ENCODE measurements at places on chromosomes 4 and X. TPM values are rescaled to one million over a fixed set of nuclear protein-coding genes. Genes with fewer than 3 reads are reported as not detected.

TCEAL6 gene
- polyA plus RNA-seq: 0.17 TPM

AKAP14 gene
- 0.24 TPM for polyA plus RNA-seq

H2BW2 gene
- polyA plus RNA-seq: 1.3 TPM

XG gene
- 0.24 TPM for polyA plus RNA-seq

TLR3 gene
- 16.1 TPM for polyA plus RNA-seq

MID1IP1 gene
- polyA plus RNA-seq: 20.8 TPM

ZBED1 gene
- polyA plus RNA-seq: 57.3 TPM

MAGED4B gene
- polyA plus RNA-seq: 74.7 TPM

DNA sequence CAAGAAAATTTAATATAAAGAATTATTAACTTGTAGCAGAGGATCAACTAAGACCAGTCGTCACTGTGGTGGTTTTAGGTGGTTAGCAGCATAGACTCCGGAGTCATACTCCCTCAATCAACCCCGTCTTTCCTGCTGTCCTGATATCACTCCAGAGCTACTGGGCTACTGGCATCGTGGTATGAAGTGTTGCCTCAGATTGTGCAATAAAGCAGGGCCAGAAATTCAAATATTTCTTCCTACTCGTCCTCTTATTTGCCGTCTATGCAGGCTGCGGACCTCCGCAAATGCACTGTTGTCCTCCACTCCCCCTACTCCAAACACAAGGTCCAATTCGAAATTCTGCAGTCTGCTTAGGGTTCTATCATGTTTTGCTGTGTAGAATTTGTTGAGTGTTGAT is 1.2 kb upstream of the MAGEA10 start:
- no peak for DNase-seq

- no peak for DNase-seq
These were observed 69.2 kb downstream of the STK32B start for GRCh38 chr4:5120468-5120867.

- DNase-seq: no peak
These were observed 510.2 kb upstream of the LCORL start for GRCh38 chr4:18531731-18532130.

- no peak for DNase-seq
These were observed 45.0 kb downstream of the CCDC149 start for GRCh38 chr4:24867766-24868296.

DNA sequence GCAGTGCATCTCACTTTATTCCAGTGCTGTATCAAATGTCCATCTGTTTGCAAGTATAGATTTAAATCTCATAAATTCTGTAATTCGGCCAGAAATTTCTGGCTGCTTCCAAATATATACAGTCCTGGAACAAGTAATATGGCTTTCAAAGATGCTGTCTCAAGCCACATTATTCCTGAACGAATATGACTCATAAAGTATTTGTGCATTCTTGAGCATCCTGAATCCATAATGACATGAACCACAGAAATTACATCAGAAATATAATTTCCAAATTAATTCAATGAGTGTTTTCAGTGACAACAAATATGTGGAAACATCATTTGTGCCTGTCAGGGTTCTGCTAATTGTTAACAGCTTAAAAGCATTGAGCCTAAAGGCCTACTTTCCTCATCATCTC is 140.9 kb upstream of the HPGD start:
- no peak for DNase-seq

GRCh38 chr4:168480931-168481611 is 779 bp upstream of the DDX60L start:
- peak; percentile 22 for DNase-seq

GRCh38 chrX:41026702-41027078 is 58.6 kb upstream of the USP9X start:
- DNase-seq: no peak

GRCh38 chr4:120316416-120316815 is 249.8 kb upstream of the MAD2L1 start:
- DNase-seq: no peak

DNA sequence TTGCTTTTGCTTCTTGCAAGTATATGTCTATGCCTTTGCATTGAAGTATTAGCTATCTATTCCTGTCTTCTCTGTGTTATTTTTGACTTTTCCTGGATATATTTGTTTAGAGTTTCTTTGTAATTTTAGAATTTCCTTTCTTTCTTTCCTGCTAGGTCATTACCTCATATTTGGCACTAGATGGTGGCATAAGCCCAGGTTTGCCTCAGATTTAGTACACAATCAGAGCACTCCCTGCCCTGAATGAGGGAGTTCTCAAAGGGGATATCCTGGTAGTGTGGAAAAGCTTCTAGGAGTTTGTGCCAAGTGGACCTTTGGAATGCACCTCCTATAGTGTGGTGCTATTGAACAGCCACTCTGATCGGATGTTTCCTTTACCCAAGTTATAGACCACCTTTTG is 181.6 kb downstream of the UGT8 start:
- DNase-seq: peak; percentile 20

DNA sequence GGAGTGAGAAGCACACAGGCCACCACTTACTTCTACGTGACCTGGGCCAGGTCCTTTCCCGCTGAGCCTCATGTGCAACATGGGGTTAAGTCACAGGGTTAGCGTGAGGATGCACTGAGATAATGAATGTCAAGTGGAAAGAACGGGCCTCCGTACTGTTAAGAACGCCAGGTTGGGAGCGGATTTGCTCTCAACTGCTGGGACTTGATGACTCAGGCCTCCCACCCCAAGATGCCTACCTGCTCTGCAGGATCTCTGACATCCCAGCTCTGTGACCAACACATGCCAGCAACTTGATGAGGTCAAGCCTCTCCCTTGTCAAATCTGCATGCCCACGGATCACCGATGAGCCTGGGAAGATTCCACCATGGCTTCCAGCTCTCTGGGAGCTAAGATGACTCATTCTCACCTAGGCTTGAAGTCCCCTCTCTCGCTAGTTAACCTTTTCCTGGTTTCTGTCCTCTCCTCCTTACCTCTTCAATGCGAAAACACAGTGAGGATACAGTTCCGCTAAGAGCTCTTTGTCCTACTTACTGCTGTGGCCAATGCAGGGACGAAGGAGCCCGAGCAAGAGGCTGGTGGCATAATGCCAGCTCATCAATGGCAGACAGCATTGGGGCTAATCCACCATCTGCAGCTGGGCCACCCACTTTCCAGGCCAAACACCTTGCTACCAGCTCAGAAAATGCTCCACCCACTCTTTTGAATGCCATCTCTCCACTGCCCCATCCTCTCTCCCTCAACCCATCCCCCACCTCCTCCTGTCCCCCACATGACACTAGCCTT is 67.6 kb downstream of the PJA1 start:
- DNase-seq: no peak

- DNase-seq: no peak
These were observed 19.8 kb upstream of the PHKA2 start for GRCh38 chrX:19003756-19004155.

DNA sequence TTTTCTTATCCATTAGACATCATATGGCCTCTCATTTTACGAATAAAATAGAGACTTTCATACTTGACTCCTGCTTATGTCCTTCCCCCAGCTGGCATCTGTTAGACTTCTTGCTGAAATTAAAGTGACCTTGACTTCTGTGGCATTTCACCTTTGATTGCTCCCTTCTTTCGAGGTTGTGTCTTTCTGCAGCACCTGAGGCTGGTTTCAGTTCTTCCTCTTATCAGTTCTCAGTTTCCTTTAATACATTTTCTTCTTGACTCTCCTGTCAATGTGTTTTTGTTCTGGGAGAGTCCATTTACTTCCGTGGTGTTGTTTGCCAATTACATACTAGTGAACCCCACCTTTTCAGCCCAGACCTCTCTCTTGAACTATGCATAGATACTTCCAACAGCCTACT is 81.6 kb downstream of the RBPJ start:
- no peak for DNase-seq

- no peak for DNase-seq
These were observed 282.6 kb upstream of the PPARGC1A start for GRCh38 chr4:24172406-24172805.

DNA sequence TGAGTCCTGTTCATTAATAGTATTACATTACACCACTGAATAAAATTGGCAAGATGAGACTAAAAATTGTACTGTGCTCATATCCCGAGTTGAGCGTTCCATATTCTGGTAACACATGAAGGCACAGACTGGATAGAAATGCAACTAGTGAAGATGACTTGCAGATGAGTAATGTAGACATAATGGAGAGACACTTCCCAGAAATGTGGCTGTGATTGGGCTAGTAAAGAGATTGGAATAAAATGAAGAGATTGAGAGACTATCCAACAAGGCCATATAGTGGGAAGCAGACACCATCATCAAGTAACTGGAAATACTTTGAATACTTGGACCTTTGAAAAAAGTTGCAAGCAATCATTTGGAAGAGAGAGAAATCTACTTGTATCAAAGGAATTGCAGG is 77.3 kb downstream of the DCAF8L1 start:
- DNase-seq: no peak

- no peak for DNase-seq
These were observed 672 bp downstream of the PGM2 start for GRCh38 chr4:37827030-37827685.

GRCh38 chr4:154014407-154015321 is 225.8 kb upstream of the SFRP2 start:
- DNase-seq: no peak

GRCh38 chr4:47561331-47561730 is 76.3 kb downstream of the ATP10D start:
- DNase-seq: no peak

GRCh38 chrX:40877887-40878286 is 142.5 kb upstream of the MED14 start:
- no peak for DNase-seq

DNA sequence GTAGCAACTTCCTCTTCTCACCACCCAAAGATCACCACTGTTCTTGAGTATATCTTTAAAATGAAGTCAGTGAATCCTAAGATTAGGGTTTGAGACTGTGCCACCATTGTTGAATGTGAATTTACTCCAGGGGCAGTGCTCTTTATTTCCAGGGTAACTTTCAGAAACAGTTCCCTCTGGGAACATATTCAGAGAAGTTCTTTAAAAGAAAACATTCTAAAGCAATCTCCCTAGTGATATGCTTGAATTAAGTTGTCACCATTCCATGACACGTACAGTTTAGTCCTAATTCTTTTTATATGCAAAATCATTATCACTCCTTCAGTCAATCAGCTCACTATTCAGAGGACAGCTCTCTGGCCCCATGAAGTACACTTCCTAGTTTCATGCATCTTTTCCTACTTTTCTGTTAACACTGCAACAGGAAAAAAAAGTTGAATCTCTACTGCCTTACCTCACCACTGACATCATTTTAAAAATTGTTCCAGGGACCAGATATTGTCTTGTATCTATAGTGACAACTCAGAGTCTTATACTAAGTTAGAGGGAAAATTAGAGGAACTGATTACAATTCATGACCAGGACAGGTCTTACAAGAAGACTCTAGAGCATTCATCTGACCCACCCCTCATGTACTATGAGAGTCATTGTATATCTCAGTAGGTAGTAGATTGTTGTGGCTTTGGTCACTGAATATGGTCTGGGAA is 49.8 kb downstream of the PARM1 start:
- no peak for DNase-seq

DNA sequence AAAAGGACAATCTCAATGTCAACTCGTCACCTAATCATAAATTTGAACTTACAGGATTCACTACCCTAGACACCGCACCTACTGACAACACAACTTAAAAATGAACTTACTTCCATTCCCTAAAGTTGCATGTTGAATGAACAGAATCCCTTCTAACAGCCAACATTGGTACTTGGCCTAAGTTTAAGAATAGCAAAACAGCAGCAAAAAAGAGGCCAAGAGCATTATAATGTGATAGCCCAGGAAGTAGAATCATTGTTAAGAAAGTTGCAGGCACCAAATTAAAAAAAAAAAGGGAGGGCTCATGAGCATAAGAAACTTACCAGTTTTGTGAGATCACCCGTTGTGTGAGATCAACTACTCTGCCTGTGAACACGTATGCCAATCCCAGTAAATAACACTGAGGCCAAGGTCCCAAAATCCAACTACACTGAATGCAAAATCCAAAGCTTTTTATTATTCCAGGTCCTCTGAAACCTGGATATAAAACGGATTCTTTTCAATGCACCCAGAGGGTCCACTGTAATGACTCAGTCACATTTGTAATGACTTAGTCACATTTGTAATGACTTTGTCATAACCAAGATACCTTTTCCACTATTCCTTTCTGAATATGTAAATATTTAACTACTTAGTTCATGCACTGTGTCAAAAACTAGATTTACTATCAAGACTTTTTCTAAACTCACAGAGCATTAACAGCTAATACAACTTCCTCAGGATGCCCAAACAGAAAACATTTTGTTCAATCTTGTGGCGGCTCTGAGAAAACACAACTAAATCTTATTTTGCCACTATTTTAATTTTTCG is 6.8 kb downstream of the HNRNPDL start:
- no peak for DNase-seq

DNA sequence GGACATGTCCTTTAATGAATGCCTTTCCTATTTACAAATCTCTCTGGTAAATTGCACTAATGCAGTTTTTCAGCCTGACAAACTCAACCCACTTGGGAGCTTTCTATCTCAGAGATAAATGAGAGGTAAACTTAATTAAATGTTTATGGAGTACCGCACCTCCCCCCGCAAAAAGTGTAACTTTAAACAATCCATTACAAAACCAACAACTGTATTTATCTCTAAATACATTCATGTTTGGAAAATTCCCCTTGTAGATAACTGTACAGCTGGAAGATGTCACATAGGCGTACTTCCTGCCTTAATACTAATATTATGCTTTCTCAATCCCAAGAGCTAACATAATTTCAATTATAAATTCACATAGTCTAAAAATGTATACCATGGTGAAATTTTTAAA is 215.5 kb downstream of the LDB2 start:
- DNase-seq: no peak

- no peak for DNase-seq
These were observed 17.8 kb upstream of the LRCH2 start for GRCh38 chrX:115251458-115252233.

DNA sequence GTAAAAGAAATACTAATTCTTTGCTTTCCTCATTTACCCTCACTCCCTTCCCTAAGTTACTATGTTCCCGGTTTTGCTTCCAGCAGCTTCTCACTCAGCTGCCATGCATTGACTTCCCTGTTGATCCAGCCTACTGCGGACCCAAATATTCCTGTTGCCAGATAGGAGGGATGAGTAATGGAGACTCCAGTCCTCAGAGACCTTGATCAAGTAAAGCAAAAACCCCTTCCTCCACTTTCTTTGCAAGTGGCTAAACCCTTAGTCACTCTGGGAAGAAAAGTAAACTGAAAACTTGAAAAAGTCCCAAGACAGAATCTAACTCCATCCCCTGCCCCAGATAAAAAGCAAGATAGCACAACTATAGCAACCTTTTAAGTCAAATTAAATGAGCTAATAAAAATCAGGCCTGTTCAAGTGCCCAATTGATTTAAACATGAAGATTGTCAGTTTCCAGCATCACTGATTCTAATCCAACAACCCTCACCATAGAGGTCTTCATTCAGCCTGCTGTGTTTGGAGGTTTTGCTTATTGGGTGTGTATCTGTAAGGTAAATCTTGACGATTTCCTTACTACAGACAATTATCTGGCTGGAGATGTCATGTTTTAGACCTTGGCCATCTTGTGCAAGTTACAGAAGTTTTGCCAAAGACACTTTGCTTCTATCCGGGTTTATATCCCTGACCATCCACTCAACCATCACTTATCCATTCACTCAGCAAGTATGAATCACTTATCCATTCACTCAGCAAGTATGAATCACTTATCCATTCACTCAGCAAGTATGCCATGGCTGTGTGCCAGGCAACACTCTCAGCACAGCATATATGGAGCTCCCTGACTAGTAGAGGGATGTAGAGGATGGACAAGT is 17.6 kb downstream of the FGFBP1 start:
- no peak for DNase-seq
